Activated CD4-positive, alpha-beta T cell treated with anti-CD3 and anti-CD28 coated beads, Interleukin-2, amount 50 U/mL, for 24 hours (primary cell): ENCODE measurements at places on chromosomes 3 and 15.

DNA sequence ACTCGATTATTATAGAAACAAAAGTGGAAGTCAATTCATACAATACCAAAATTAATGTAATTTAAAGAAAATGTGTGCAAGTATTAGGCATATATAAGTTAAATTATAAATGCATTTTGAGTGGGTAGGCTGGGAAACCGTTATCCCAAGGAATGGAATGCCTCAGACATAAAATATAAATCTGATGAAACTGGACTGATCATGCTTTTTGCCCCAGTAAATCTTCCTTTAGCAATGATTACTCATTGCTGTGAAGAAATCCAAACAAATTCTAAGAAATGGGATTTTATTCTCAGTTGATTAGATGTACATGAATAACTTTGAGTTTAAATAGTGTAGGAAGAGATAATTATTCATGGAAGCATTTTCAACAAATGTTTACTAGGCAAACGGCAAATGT, 185.5 kb upstream of the KCNMB2 start:
- DNase-seq = no peak

DNA sequence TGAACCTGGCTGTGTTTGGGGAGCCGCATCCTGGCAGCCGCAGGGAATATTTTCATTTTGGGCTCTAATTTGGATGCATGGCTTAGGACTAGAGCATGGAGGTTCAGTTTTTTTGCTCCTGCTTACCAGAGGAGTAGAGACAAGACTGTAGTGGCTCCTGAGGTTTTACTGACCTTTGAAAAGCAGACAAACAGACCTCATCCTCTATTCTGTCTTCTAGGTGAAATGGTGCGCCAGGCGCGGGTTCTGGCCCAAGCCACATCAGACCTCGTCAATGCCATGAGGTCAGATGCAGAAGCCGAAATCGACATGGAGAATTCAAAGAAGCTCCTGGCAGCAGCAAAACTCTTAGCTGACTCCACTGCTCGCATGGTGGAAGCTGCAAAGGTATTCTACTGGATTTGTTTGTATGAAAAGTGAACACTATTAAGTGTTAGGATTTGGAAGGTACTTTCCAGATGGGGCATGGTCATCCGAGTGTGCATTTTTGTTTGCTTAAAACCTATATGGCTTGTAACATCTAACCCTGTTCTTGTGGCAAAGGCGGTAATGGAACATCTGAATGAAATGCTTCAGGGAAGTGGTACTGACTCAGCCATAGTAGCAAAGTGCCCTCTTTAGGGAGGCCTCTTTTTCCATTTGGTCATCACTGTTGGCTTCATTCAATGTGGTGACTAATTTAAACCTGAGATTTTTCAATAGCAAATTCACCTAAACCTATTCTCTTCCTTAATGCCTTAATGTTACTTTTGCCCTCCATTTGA, 330.7 kb upstream of the TPM1 start:
- DNase-seq = no peak

GRCh38 chr3:77800893-77801292, 761.0 kb downstream of the ROBO2 start:
- DNase-seq = no peak

GRCh38 chr3:183695569-183696364, 1.8 kb upstream of the YEATS2 start:
- DNase-seq = no peak

DNA sequence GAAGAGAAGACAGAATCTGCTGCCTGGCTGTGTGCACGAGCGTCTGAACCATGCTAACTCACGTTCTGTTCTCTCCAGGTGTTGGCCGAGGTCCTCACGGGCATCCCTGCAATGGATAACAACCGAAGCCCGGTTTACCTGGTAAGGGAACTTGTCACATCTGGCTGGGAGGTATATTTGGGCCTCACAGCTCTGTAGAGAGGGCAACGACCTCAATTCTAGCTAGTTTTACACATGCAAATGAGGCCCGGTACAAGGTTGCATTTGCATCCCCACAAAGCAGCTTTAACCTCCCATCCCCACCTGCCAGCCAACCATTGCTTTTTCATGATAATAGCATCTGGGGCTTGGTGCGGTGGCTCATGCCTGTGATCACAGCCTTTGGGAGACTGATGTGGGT, 22.0 kb upstream of the TATDN2 start:
- no peak for DNase-seq

DNA sequence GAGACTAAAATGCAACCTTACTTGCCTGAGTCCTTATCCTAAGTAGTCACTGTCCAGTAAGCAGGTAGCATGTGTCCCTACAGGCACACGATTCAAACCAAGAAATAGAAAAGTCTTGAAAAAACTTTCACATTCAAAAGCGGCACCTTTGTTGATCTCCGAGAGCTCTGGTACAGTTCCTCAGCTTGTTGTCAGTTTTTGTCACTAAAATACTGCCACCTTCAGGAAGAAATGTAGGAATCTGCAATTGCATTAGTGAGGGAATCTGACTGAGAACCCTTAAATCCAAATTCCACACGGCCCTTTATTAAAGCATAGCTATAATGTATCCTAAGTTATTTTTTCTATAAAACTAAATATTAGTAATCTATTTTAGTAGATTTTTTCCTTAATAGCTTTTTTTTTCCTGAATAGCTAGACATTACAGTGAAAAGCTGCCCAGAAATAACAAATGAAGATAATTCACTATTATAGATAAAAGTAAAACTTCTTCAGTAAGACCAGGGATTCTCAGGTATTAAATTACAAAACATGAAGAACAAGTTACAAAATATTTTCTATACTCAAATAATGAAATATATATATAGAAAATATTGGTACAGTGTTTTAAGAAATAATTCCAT, 44.0 kb downstream of the CCDC54 start:
- DNase-seq = peak; percentile 25

DNA sequence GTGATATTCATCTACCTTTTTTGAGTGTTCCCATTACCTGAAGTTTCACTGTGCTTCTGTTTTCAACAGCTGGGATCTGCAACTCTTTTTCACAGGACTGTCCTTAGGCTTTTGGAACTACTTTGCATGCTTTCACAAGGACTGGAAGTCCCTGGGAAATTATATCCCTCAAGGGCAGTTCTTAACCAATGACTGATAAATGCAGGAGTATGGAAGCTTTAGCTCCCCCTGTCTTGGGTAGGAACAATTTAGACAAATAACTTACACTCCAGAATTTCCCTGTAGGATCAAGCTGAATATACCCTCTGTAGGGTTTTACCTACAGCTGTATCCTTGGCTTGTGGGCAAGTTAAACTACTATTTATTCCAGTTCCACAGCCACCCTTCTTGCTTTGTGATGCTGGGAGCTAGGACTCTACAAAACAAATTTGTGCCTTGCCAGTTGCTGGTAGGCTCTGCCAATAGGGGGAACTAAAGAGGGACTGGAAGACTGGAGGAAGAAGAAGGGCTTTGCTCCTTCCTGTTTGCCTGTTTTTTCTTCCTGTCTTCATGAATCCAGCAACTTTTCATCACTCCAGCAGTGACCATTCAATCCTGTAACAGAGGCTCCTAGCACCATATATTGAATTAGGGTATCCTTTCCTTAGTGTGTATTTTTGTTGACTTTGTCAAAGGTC, 6.8 kb upstream of the ZNF280D start:
- DNase-seq = no peak

DNA sequence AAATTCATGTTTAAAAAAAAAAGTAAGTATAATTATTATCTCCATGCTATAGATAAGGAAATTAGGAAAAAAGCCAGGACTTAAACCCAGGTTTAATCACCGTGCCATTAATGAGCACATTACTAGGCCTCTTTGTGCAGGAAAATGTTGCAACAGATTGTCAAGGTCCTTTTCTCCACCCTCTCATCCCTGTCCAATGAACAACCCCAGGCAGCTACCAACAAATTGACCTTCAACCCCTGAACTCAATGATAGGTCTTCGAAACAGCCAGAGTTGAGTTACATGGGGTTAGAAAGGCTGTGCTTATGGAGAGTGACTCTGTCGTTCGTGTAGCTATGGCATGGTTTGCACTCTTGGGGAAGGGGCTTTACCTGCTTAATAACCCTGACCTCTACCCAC, 84.2 kb upstream of the CTNNB1 start:
- no peak for DNase-seq

- DNase-seq = no peak
Measured at GRCh38 chr3:112119962-112120836, 12.8 kb downstream of the GCSAM start.

- no peak for DNase-seq
Measured at GRCh38 chr3:49222002-49222401, 50.6 kb downstream of the KLHDC8B start.

- no peak for DNase-seq
Measured at GRCh38 chr3:194631696-194632095, 1.5 kb downstream of the TMEM44 start.

DNA sequence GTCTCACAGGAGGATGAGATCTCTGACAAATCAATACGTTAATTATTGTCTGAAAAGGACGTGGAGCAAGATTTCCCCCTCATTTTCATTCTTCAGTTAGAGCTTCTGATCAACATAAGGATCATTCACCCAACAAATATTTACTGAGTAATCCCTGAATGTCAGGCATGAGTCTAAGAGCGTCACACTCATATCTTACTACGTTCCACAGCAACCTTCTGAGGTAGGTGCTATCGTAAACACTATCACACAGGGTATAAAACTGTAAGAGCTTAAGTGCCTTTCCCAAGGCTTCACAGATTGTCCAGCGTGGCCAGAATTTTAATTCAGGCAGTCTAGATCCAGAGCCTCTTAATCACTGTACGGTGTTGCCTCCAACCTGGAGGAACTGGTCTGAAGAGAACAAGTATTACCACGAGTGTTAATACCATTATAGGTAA, 10.6 kb upstream of the TM4SF1 start:
- no peak for DNase-seq

- DNase-seq = no peak
Measured at GRCh38 chr3:138408751-138409570, 25.5 kb upstream of the ESYT3 start.

DNA sequence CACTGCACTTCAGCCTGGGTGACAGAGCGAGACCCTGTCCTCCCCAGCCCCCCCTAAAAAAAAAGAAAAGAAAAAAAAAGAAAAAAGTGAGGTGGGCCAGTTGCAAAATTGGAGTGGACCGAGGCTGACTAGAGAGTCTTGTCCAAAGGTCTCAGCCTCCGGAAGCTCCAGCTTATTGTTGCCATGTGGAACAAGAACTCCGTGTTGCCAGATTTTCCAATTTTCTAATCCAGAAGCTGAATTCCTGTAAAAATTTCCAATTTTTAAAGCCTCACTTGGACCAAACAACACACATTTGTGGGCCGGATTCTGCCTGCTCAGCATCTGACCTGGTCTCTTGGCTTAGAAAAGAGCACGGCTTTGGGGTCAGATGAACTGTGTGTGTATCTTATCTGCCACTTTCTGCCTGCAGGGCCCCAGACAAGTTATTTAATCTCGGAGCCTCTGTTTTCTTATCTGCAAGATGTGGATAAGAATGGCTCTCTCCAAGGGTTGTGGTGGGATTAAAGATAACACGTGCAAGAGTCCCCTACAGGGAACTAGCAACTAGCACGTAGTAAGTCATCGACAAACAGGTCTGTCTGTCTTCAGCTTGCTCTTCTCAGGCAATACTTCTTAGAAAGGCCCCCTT, 73.7 kb upstream of the TLE3 start:
- no peak for DNase-seq

- no peak for DNase-seq
Measured at GRCh38 chr15:75008629-75009326, 13.4 kb downstream of the SCAMP5 start.

- DNase-seq = no peak
Measured at GRCh38 chr15:70679919-70680231, 83.5 kb downstream of the UACA start.

GRCh38 chr3:99907959-99908544, 90.4 kb downstream of the CMSS1 start:
- DNase-seq = no peak

GRCh38 chr3:124888482-124889441, 1.6 kb upstream of the ITGB5 start:
- DNase-seq = no peak

DNA sequence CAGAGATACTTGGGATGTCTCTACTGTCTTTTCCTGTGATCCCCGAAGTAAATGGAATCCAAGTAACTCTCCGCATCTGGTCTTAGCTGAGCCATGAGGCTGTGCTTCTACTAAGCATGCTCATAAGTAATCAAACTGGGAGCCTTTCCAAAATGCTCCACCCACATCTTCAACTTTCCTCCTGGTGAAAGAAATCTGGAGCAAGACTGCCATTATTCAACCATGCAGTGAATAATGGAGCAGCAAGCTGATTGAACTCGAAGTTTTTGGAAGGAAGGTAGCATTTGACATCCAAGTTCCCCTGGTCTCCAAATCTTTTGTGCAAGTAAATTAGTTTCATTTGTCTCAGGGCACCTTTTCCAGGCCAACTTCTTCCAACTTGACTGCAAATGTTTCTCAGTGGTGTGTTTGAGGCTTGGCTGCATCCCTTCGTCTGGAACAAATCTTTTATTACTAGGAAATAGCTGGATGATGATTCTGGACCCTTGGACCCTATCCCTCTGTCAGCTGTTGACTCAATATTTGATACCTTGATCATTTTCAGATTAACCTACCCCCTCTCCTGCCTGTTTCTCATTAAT, 19.4 kb downstream of the GXYLT2 start:
- DNase-seq = no peak

DNA sequence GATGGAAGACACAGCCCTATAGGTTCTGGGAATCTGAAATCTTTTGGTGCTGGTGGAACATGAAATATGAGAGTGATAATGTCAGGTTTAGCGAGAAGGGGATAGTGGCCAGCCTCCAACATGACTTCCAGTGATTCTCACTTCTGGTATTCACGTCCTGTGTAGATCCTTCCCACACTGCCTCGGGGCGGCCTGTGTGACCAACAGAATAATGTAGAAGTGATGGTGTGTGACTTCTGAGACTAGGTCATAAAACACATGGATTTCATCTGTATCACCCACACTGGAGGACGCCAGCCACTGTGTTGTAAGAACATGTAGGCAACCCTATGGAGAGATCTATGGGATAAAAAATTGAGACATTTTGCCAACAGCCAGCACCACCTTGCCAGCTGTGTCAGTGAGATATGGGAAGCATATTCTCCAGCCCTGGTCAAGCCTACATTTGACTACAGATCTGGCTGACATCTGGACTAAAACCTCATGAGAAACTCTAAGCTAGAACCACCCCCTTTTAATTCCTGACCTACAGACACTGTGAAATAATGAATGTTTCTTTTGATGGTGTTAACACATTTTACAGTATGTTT, 25.5 kb upstream of the NUDT16 start:
- no peak for DNase-seq

DNA sequence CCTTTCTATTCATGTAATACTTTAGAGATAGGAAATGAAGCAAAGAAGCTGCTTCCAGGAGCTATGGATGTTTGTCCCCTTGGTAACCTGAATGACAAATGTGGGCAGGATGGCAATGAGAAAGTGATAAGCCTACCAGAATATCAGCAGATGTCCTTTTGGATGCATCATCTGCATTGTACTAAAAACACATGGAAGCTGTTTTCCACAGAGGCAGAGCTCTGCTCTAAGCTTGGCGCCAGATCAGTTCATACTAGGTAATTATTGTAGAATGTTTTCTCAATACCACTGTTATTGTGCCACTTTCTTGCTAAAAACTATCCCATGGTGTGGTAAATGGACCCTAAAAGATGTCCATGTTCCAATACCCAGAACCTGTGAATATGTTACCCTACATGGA, 100.2 kb downstream of the DTWD1 start:
- no peak for DNase-seq

- no peak for DNase-seq
Measured at GRCh38 chr3:106758459-106758858, 618.8 kb upstream of the CCDC54 start.
